ENCODE measurements at places on chromosomes 12 and 14. TPM values are rescaled to one million over a fixed set of nuclear protein-coding genes. Genes with fewer than 3 reads are reported as not detected.

GRCh38 chr12:83153177-83153576 lies 466.5 kb downstream of the TMTC2 start:
- no peak for DNase-seq

DNA sequence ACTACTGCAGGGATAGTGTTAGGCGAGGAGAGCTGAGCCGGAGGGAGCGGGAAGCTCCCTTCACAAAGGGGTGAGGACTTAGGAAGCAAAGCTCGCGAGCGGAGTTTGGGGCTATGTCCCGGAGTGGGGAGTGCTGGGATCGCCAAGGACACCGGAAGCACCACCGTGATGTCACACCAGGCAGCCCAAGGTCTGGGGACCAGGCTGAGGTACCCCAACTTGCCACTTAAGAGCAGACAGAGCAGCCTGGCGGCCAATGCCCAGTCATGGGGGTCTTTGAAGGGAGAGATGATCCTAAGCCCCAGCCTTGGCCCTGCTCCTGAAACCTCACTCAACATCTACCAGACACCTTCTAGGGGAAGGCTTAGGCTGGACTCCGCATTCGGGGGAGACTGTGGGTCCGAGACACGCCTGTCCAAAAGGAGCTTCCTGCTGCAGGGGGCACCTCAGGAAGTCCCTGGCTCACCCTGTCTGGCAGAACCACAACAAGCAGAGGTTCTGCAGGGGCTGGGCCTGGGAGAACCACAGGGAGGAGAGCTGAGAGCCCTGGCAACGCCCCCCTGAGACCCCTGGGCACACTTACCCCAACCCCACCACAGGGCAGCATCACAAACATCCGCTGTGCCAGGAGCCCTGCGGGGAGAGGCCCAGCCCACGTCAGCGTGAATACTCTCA lies 17.8 kb downstream of the SLC48A1 start:
- no peak for DNase-seq

The CCDC197 gene
- polyA plus RNA-seq = not detected

The AQP2 gene
- 56.9 TPM for polyA plus RNA-seq

The GTF2A1 gene
- polyA plus RNA-seq = 38.8 TPM

The OR10G2 gene
- not detected for polyA plus RNA-seq
